ENCODE measurements at places on chromosomes 2 and 18. TPM values are rescaled to one million over a fixed set of nuclear protein-coding genes. Genes with fewer than 3 reads are reported as not detected.

The KATNAL2 gene
- 0.91 TPM for total RNA-seq

The SERPINB12 gene
- total RNA-seq, result not detected

The LAMA1 gene
- 0.18 TPM for total RNA-seq

The FBXO36 gene
- 0.29 TPM for total RNA-seq

The TRIM43 gene
- not detected for total RNA-seq

The TTR gene
- 0.53 TPM for total RNA-seq

The ADCY3 gene
- total RNA-seq, result 54.8 TPM

- no peaks in the 10 kb centered on the region for H3K4me1 ChIP-seq
- no peak for DNase-seq
- H3K4me3 ChIP-seq, result no peak overlapping the region
- no peaks in the 10 kb centered on the region for H3K27me3 ChIP-seq
These were observed 47.8 kb downstream of the PHLPP1 start for GRCh38 chr18:62763101-62763521.

DNA sequence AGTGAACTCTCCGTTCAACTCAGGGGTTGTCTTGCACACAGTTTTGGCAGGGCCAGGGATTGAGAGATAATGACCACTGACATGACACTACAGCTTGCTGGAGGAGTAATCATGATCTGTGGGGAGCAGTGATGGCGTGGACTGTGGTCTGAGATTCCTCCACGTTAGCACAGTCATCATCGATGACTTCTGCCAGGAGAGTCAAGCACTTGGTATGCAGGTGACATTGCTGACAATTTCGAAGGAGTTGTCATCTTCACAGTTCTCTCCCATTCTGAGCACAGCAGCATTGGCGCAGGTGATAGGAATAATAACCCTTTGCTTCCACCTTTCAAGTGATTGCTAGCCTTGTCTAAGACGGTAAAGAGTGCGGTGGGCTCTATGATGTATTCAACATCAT is 79.8 kb downstream of the SGPP2 start:
- no peaks in the 10 kb centered on the region for H3K4me1 ChIP-seq
- no peak overlapping the region for H3K4me3 ChIP-seq
- no peaks in the 10 kb centered on the region for H3K36me3 ChIP-seq
- DNase-seq, result no peak

GRCh38 chr2:27712522-27712921 is 48.8 kb downstream of the SLC4A1AP start:
- H3K4me1 ChIP-seq, result no peaks in the 10 kb centered on the region
- DNase-seq, result no peak

DNA sequence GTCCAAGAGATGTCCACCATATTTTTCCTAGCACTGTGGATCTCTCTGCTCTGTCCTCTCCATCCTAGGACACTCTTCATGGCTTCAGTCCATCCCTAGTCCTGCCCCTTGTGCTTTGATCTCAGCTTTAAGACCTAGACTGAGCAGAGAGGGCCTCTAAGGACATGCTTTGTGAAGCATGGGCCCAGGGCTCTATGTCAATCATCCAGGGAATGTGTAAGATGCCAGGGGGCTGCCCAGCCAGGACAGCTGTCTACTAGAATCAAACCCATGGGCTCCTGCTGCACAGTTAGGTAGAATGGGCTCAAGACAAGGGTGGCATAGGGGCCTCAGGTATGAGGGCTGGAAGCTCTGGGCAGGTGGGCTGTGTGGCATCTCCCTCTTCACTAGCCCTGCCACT is 24.9 kb downstream of the TET3 start:
- no peak for DNase-seq
- no peaks in the 10 kb centered on the region for H3K27me3 ChIP-seq
- peaks cover 22% of the 10 kb centered on the region for H3K4me1 ChIP-seq

- no peak overlapping the region for H3K27ac ChIP-seq
- peaks cover 53% of the 10 kb centered on the region for H3K27me3 ChIP-seq
- DNase-seq, result no peak
- H3K4me1 ChIP-seq, result no peaks in the 10 kb centered on the region
These were observed 316.8 kb upstream of the HS6ST1 start for GRCh38 chr2:128635361-128635900.

- no peaks in the 10 kb centered on the region for H3K27me3 ChIP-seq
- H3K36me3 ChIP-seq, result no peaks in the 10 kb centered on the region
- H3K4me1 ChIP-seq, result no peaks in the 10 kb centered on the region
- H3K4me3 ChIP-seq, result no peak overlapping the region
- no peak overlapping the region for H3K27ac ChIP-seq
These were observed 475.8 kb downstream of the TSN start for GRCh38 chr2:122231296-122231695.

DNA sequence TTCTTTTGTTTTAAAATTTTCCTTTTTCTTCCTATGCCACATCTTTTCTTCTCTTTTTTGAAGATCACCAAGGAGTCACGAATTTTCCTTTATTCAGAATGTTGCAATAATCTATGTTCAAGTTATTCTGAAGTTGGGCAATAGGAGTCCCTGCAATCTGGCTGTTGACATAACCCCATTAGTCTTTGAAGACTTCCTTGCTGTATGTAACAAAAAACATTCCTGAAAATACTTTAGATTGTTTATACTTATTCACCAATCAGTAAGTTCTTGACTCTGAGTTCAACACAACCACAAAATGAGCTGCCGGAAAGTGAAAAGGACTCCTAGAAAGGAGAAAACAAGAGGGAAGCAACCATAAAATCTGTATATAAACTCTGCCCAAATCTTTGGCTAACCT is 62.8 kb downstream of the TMEM237 start:
- DNase-seq, result no peak
- H3K4me1 ChIP-seq, result no peaks in the 10 kb centered on the region
- no peak overlapping the region for H3K4me3 ChIP-seq
- no peak overlapping the region for H3K27ac ChIP-seq
- H3K27me3 ChIP-seq, result no peaks in the 10 kb centered on the region

DNA sequence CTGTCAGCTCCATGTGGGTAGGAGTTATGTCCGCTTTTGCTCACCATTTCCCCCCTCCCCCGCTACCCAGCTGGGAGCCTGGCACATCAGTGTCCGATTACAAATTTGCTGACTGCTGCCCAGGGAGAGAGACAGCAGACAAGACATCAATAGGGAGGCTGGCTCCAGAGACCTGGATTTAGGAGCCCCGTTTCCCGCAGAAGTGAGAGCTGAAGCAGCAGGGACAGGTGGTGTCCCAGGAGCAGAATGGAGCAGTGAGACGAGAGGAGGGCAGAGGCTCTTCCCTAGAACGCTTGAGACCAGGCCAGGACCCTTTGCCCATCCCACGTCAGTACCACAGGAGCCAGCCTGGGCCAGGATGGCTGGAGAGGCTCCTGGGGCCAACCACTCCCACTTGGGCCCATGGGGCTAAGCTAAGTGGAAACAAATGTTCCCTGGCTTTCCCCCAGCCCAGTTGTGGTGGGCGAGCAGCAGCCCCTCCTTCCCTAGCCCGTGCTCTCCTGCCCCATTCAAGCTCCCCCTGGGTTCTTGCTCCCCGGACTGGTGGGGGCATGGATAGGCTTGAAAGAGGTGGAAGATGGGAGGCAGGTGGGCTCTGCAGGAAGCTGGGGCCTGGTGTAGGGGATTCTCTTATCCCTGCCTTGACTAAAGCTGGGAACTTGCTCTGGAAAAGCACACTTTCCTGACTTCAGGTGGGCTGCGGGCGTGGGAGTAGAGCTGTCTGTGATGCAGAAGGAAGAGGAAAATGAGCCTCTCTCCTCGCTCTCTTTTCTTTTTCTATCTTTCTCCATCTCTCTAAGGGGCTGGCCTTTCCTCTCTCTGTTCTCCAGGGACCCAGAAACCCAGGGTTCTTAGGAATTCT is 4.1 kb upstream of the WNT6 start:
- no peak overlapping the region for H3K27ac ChIP-seq
- DNase-seq, result no peak
- H3K27me3 ChIP-seq, result peaks cover 48% of the 10 kb centered on the region
- no peaks in the 10 kb centered on the region for H3K36me3 ChIP-seq

DNA sequence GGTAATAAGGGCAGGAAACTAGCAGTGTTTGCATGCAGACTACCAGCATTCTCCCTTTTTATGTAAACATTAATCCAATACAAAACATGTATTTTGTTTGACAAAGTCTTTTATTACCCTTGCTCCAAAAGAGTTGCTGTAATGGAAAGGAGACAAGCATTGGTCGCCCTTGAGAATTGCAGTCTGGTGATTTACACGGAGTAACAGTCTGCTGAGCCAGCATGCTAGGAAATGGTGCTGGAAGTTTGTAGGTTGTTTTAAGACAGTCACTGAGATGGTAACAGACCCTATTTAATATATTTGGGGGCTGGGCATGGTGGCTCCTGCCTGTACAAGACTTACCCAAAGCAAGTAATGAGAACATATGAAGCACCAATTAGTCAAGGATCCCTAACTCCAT is 2.8 kb upstream of the PRKCE start:
- H3K27ac ChIP-seq, result no peak overlapping the region
- peaks cover 40% of the 10 kb centered on the region for H3K27me3 ChIP-seq
- no peak overlapping the region for H3K4me3 ChIP-seq
- H3K36me3 ChIP-seq, result no peaks in the 10 kb centered on the region

DNA sequence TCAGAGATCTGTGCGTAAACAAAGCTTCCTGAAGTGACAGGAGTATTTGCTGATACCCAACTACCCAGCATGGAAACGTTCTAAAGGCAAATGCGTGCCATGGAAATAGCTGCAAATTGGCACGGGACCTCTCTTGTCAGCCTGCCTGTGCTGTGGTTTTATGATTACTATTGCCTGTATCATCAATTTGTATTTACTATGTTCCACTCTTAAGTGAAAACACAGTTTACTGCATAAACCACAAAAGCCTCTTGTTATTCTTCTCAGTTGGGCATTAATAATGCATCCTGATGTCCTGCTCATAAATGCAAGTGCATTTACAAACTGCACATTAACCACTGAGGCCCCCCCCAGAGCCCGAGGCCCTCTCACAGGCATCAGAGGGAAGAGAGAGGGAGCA is 196.6 kb upstream of the SLC35G4 start:
- DNase-seq, result no peak
- H3K27me3 ChIP-seq, result no peaks in the 10 kb centered on the region
- no peaks in the 10 kb centered on the region for H3K4me1 ChIP-seq
- H3K4me3 ChIP-seq, result no peak overlapping the region
- H3K36me3 ChIP-seq, result no peaks in the 10 kb centered on the region
- H3K27ac ChIP-seq, result no peak overlapping the region

DNA sequence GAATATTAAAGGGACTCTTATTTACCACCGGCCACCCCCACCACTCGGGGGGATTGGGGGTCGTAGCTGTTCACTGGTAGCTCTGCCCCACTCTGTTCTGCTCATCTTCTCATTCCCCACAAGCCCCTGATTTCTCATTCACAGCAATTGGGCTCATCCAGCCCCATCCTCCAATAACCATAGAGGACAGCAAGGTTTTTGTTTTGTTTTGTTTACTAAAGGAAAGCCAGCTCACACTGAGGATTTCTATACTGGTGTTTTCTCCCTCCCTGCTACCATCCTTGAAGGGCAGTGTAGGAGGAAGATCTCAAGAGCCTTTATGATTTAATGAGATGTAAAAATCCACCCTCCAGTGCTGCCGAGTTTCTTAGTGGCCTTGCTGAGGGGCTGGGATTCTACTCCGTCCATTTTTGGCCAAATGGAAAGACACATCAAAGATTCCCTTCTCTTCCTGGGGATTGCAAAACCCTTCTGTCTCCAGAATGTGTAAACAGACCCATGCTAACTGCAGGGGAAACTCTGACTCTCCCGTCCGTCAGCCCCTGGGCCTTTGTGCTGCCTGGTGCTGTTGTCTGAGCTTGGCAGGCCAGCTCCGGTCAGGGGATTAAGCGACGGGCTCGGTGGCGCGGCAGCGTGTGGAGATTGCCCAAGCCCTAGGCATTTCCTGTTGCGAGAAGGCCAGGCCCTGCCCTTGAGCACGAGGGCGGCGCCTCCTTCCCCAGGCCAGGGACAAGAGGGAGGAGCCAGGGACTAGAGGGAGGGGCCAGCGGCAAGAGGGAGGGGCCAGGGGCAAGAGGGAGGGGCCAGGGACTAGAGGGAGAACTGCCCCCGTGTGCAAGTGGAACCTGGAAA is 165.0 kb downstream of the ANTXR1 start:
- peaks cover 15% of the 10 kb centered on the region for H3K4me1 ChIP-seq
- H3K4me3 ChIP-seq, result no peak overlapping the region
- peaks cover 17% of the 10 kb centered on the region for H3K27me3 ChIP-seq
- peak; percentile 92 for DNase-seq

GRCh38 chr2:131475831-131476230 is at the start of gene TUBA3D:
Gene TUBA3D, plus strand, starts transcription at chr2:131476119. Its CDS starts 81 bp downstream, at chr2:131476200.
- no peak within 1 kb of the TSS for H3K27ac ChIP-seq
- H3K4me3 ChIP-seq, result no peak within 1 kb of the TSS
- H3K4me1 ChIP-seq, result peaks cover 4% of the 10 kb centered on the region
- no peaks in the 10 kb centered on the region for H3K27me3 ChIP-seq

GRCh38 chr18:78766651-78767533 is 212.7 kb upstream of the SALL3 start:
- H3K36me3 ChIP-seq, result no peaks in the 10 kb centered on the region
- no peaks in the 10 kb centered on the region for H3K4me1 ChIP-seq
- peaks cover 43% of the 10 kb centered on the region for H3K27me3 ChIP-seq

DNA sequence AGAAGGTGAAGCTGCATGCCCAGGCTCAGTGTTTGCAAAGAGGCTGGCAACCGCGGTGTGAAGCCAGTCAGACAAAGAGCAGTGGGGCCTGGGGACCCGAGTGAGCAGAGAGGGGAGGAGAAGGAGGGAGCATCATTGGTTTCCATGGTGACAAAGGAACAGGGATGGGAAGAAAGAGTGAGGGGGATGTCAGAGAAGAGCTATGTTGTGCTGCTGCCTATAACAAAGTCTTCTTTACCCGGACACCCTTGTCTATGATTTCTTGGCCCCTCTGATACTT is 14.5 kb downstream of the TMEM247 start:
- no peak overlapping the region for H3K4me3 ChIP-seq
- H3K27me3 ChIP-seq, result peaks cover 7% of the 10 kb centered on the region
- H3K27ac ChIP-seq, result no peak overlapping the region
- DNase-seq, result no peak
- H3K4me1 ChIP-seq, result no peaks in the 10 kb centered on the region
- no peaks in the 10 kb centered on the region for H3K36me3 ChIP-seq

GRCh38 chr2:233459426-233459825 is 105.1 kb downstream of the DGKD start:
- peaks cover 47% of the 10 kb centered on the region for H3K36me3 ChIP-seq
- no peak for DNase-seq

- no peak for DNase-seq
- H3K27ac ChIP-seq, result no peak overlapping the region
- H3K36me3 ChIP-seq, result no peaks in the 10 kb centered on the region
- H3K4me1 ChIP-seq, result no peaks in the 10 kb centered on the region
- no peaks in the 10 kb centered on the region for H3K27me3 ChIP-seq
These were observed 257.7 kb downstream of the PTGR3 start for GRCh38 chr18:74951165-74951760.

DNA sequence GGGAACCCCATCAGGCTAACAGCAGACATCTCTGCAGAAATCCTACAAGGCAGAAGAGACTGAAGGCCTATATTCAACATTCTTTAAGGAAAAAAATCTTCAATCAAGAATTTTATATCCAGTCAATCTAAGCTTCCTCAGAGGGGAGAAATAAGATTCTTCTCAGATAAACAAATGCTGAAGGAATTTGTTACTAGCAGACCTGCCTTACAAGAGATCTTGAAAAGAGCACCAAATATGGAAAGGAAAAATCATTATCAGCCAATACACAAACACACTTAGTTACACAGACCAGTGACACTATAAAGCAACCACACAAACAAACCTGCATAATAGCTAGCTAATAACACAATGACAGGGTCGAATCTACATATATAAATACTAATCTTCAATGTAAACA is 96.5 kb downstream of the SUCLG1 start:
- no peak overlapping the region for H3K27ac ChIP-seq
- no peak overlapping the region for H3K4me3 ChIP-seq
- no peaks in the 10 kb centered on the region for H3K27me3 ChIP-seq
- no peak for DNase-seq

- no peak overlapping the region for H3K4me3 ChIP-seq
- 0 out of 3 replicates have a peak, but pooled peaks cover 7% of the 10 kb centered on the region for H3K27me3 ChIP-seq
- H3K36me3 ChIP-seq, result no peaks in the 10 kb centered on the region
- no peaks in the 10 kb centered on the region for H3K4me1 ChIP-seq
- DNase-seq, result no peak
These were observed 23.8 kb downstream of the SOWAHC start for GRCh38 chr2:109637749-109638570.
